Cardiac atrium fibroblast (primary cell): ENCODE measurements at places on chromosomes 3 and 15. TPM values are rescaled to one million over a fixed set of nuclear protein-coding genes. Genes with fewer than 3 reads are reported as not detected.

The TLR9 gene
- not detected in 2 replicates for total RNA-seq

The PLS1 gene
- 0.16 TPM in 1 of 2 replicates, not detected in the other for total RNA-seq

The HDGFL3 gene
- total RNA-seq: 14.6 and 15.2 TPM in 2 replicates

The GATM gene
- total RNA-seq: 0.18 TPM in 1 of 2 replicates, not detected in the other

The RAB43 gene
- total RNA-seq: 29.6 and 36.6 TPM in 2 replicates

The CCR2 gene
- not detected in 2 replicates for total RNA-seq

The STAB1 gene
- total RNA-seq: 2.0 and 7.1 TPM in 2 replicates

The ZNF80 gene
- not detected in 2 replicates for total RNA-seq

The TICRR gene
- 2.5 and 2.8 TPM in 2 replicates for total RNA-seq

The SPPL2A gene
- 112 and 124 TPM in 2 replicates for total RNA-seq

The TSEN2 gene
- 6.2 and 10.8 TPM in 2 replicates for total RNA-seq

The MME gene
- total RNA-seq: 55.6 and 80.3 TPM in 2 replicates

The HEG1 gene
- 195 and 268 TPM in 2 replicates for total RNA-seq

The TF gene
- total RNA-seq: under 0.01 TPM in 2 replicates

The MEX3B gene
- 7.4 and 11.5 TPM in 2 replicates for total RNA-seq

The AHSG gene
- total RNA-seq: not detected in 2 replicates

The MUSTN1 gene
- not detected in 2 replicates for total RNA-seq

The SLC27A2 gene
- total RNA-seq: not detected in 2 replicates

The CTSH gene
- total RNA-seq: 0.49 and 12.6 TPM in 2 replicates

The ZNF860 gene
- 0.32 and 0.36 TPM in 2 replicates for total RNA-seq

The PTX3 gene
- total RNA-seq: 3,721 and 3,941 TPM in 2 replicates

The CCR9 gene
- not detected in 2 replicates for total RNA-seq

The LRRIQ4 gene
- total RNA-seq: not detected in 2 replicates

The MUC20 gene
- 1.3 TPM in 1 of 2 replicates, not detected in the other for total RNA-seq

The DUOX2 gene
- total RNA-seq: not detected in 2 replicates

The SMCO1 gene
- not detected in 2 replicates for total RNA-seq

The ERC2 gene
- total RNA-seq: not detected in 2 replicates

The DGKG gene
- total RNA-seq: 0.16 and 0.72 TPM in 2 replicates

The CD200 gene
- 22.0 and 42.0 TPM in 2 replicates for total RNA-seq

The TMEM212 gene
- not detected in 2 replicates for total RNA-seq

The ACTC1 gene
- total RNA-seq: not detected in 2 replicates

The PPM1L gene
- total RNA-seq: 0.72 and 2.8 TPM in 2 replicates

The CDHR4 gene
- not detected in 2 replicates for total RNA-seq

The TP63 gene
- total RNA-seq: under 0.01 TPM in 1 of 2 replicates, not detected in the other

The FETUB gene
- total RNA-seq: not detected in 2 replicates

The CADPS gene
- not detected in 2 replicates for total RNA-seq

The LINGO1 gene
- 0.32 and 2.7 TPM in 2 replicates for total RNA-seq

The THSD4 gene
- total RNA-seq: 11.0 and 12.6 TPM in 2 replicates

The PTH1R gene
- 7.5 and 13.5 TPM in 2 replicates for total RNA-seq

The SSUH2 gene
- total RNA-seq: not detected in 2 replicates

The APBA2 gene
- total RNA-seq: 11.0 and 14.1 TPM in 2 replicates

The ILDR1 gene
- total RNA-seq: not detected in 2 replicates

The ITIH4 gene
- total RNA-seq: 0.49 and 4.5 TPM in 2 replicates

The SCG5 gene
- 2.6 and 3.2 TPM in 2 replicates for total RNA-seq

The ATP8B4 gene
- total RNA-seq: 0.18 and 0.49 TPM in 2 replicates

The HEXA gene
- 141 and 147 TPM in 2 replicates for total RNA-seq

The LRRC15 gene
- 0.49 and 0.90 TPM in 2 replicates for total RNA-seq

The MAP1A gene
- 9.2 and 18.0 TPM in 2 replicates for total RNA-seq

The NKIRAS1 gene
- 10.7 and 11.0 TPM in 2 replicates for total RNA-seq

The ANKDD1A gene
- 2.3 and 5.4 TPM in 2 replicates for total RNA-seq

The CFAP44 gene
- total RNA-seq: 0.81 and 0.90 TPM in 2 replicates
